ENCODE measurements at places on chromosomes 3 and 15.

- no peak for DNase-seq
Observed at GRCh38 chr3:167973046-167973445, 122.7 kb downstream of the GOLIM4 start.

DNA sequence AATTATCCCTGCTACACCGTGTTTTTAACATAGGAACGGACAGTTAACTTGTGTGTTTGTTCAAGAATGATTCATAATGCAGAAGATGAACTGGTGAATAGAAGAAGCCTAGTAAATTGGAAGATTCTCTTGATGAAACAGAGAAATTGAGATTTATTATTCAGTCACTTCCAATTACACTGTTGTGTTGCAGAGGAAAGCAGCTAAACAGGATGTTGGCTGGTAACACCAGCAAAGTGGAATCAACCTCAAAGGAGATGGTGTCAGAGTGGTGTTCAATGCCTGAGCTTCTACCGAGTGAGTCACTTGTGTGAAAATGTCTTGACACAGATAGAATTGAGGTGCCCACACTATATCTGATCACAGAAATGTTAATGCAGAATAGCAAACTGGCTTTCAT, 399.6 kb downstream of the LPP start:
- no peak for DNase-seq

DNA sequence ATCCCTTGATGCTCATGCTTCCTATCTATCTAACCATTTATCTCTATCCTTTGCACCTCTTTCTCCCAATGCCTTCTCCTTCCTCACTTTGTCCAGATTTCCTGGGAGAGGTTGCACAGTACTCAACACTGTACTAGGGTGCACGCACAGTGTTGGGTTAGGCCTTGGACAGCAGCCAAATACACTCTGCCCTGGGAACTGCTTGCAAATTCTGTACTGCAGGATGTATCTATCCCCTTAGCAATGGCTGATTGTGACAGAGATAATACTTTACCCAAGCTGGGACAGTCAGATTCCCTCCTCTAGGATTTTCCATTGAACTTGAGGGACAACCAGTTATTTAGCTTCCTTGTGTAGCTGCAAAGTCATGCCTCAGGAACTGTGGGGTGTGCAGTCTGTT, 113.3 kb downstream of the IL20RB start:
- DNase-seq, result no peak

- DNase-seq, result no peak
Observed at GRCh38 chr15:51185213-51186159, 90.8 kb upstream of the TNFAIP8L3 start.

DNA sequence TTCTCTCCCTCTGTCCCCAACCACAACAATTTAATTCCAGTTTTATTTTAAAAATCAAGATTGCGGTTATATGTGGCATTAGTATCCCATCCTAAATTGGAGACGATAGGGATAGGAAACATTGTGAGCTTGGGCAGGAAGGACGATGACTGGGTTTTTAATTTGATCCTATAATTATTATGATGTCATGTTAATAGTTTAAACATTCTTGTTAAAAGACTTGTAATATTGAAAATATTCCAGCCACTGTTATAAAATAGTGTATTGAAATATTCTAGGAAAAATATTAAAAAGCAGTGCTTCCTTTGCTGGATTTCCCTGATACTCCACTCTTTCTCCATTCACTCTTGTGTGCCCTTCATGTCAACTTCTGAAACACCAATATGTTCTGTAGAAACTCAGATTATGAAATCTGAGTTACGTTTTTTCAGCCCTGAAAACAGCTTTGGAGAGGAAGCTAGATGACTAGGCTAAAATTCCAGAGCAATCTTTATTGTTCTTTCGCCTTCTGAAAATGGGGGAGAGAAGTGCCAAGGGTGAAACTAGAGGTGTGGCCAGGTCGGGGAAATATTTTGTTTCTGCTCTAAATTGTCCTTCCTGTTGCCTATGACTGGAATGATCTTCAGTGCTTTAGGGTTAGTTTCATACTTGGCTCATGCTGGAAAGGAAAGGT, 46.1 kb upstream of the MAP3K13 start:
- no peak for DNase-seq

GRCh38 chr3:47536221-47536891, 22.8 kb upstream of the ELP6 start:
- DNase-seq, result no peak

GRCh38 chr3:188148318-188148717, 5.6 kb upstream of the LPP start:
- no peak for DNase-seq

GRCh38 chr15:91950631-91951329, 97.3 kb downstream of the SLCO3A1 start:
- DNase-seq, result no peak

DNA sequence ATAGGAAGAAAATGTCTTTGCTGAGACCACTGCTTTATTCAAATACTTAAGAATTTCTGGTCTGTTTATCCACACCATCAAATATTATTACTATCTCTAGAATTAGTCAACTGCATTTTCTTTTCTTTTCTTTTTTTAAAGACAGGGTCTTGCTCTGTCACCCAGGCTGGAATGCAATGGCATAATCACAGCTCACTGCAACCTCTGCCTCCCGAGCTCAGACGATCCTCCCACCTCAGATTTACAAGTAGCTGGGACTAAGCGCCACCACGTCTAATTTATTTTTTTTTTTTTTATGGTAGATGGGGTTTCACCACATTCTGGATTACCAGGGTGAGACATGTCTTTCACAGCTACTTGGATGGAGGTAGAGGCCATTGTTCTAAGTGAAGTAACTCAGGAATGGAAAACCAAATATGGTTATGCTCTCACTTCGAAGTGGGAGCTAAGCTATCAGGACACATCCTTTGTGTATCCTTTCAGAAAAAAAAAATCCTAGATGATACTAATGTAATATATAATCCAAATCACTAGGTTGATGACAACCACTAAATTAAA, 52.8 kb downstream of the STAG1 start:
- no peak for DNase-seq

GRCh38 chr3:133895208-133896001, at the start of gene RAB6B:
TSS of gene RAB6B (minus strand) at chr3:133895882. CDS start at chr3:133895466, 416 bp downstream.
- no peak for DNase-seq

DNA sequence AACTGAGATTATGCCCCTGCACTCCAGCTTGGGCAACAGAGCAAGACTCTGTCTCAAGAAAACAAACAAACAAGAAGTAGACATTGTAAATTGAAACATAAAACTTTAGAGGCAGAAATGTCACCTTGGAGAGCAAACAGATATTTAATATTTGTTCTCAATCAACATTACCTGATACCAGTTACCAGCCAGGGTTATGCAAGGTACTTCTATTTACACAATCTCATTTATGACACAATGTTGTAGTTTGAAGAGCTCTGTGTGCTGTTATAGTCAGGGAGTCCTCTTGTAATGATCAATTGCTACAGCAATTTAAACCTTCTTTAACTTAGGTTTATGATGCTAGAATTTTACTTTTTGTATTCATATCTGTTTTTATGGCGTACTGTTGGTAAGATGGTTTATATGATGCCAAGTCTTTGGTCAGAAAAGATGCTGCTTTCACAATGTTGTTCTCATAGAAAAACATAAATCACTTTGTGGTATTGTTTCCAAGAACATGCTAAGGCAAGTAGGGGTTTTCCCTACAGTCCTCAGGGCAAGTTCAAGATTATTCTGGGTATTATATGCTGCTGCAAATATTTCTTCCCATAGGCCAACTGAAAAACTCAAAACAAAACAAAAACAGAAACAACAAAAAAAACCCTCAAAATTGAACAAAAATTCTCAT, 173.5 kb downstream of the TNIK start:
- no peak for DNase-seq

DNA sequence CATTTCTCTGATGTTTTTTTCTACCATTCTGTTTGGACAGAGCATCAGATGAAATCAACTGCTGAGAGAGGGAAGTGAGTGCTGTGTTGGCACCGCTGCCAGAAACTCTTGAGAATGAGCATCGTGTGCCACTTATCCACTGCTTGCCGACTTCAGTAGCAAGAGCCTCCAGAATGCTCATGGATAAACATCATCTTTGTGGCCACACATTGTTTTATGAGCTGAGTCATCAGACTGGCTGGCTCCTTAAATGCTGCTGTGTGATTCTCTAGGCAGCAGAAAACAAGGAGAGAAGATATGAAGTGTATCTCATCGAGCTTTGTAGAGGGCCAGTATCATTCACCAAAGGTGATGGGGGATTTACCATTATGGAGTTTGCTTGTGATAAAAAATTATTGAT, 3.4 kb upstream of the DOCK3 start:
- no peak for DNase-seq

- no peak for DNase-seq
Observed at GRCh38 chr3:104005815-104006214, 1360.9 kb upstream of the ALCAM start.

DNA sequence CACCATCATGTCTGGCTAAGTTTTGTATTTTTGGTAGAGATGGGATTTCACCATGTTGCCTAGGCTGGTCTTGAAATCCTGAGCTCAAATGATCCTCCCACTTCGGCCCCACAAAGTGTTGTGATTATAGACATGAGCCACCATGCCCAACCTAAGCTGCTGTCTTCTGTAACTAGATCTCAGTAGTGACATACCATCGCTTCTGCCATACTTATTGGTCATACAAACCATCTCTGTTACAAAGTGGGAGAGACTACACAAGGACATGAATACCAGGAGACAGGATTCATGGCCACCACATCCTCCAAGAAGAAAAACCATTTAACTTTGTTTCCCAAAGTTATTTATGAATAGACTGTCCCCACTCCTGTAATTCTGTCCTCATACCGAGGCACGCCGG, 81.3 kb downstream of the SMAD6 start:
- no peak for DNase-seq
